ENCODE measurements at places on chromosomes 16 and 17.

DNA sequence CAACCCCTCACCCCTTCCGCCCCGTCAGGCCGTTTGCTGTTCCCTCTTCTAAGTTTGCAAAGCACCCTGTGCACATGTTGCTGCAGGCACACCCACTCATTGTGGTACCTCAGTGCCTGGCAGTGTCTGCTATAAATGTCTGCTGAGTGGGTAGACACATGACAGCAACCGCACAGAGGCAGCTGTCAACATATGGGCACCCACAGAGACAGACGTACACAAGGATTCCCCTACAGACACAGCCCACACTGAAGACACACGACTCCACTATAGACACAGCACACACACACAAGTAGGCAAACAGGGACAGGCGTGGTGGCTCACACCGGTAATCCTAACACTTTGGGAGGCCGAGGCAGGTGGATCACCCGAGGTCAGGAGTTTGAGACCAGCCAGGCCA lies 17.8 kb upstream of the CRK start:
- DNase-seq = peak; percentile 66

DNA sequence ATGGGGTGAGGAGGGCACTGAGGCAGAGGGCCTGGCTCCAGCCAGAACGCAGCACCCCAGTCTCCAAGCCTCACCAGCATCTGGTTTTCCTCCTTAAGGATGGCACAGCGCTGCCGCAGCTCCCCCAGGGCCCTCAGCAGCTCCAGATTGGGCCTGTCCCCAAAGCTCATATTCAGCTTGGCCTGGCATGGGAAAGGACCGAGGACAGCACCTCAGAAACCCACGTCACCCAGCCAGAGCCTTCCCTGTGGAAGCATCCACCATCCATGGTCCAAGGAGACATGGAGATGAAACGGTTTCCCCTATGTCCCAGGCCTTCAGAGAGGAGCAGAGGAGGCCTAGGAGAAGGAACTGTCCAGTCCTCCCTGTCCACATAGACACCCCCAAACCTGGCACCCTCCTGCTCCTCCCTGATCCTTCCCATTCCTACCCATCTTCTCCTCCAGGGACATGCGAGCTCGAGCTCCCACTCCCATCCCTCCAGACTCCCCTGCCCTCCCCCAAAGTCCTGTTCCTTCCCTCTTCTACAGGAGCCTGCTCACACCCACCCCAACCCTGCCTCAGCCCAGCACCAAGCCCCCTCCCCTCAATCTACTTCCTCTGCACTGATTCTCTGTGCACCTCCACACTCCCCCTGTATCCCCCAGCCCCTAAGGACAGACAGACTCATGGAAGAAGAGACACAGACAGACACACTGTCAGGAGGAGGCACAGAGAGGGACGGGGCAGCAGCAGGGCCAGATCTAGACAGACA lies 1.8 kb downstream of the TSPOAP1 start:
- DNase-seq = no peak

GRCh38 chr17:63976702-63977101 lies 4.0 kb upstream of the SCN4A start:
- DNase-seq = no peak

- no peak for DNase-seq
These were observed 187.0 kb downstream of the SEC14L1 start for GRCh38 chr17:77327566-77328464.

GRCh38 chr16:52547834-52548215 lies 882 bp upstream of the TOX3 start:
- no peak for DNase-seq

GRCh38 chr16:18983565-18984434 lies at the start of gene TMC7:
TMC7 (plus strand) TSS chr16:18983934; CDS start chr16:18984064, 130 bp downstream.
- peak; percentile 90 for DNase-seq

- DNase-seq = peak; percentile 50
These were observed 38.4 kb downstream of the UTP18 start for GRCh38 chr17:51298508-51299371.

DNA sequence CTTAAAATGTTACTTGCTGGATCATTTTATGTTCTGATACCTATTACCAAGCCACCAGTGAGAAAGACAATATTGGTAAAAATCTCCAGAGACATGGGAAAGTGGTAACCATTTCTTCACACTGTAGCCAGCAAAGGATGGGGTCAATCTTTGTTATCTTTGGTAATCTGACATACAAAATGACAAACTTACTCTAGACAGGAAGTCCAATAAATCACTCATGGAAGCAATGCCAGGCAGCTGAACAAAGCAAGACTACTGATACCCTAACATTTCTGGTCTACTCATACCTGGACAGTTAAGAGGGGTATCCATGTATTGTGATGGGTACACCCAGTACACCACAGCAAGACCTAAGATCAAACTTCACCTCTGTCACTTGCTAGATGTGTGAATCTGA lies 19.0 kb downstream of the GRB2 start:
- no peak for DNase-seq

GRCh38 chr17:82217530-82218204 lies 5.0 kb upstream of the CCDC57 start:
- DNase-seq = no peak

GRCh38 chr16:85366031-85366763 lies 246.9 kb upstream of the GSE1 start:
- DNase-seq = no peak

DNA sequence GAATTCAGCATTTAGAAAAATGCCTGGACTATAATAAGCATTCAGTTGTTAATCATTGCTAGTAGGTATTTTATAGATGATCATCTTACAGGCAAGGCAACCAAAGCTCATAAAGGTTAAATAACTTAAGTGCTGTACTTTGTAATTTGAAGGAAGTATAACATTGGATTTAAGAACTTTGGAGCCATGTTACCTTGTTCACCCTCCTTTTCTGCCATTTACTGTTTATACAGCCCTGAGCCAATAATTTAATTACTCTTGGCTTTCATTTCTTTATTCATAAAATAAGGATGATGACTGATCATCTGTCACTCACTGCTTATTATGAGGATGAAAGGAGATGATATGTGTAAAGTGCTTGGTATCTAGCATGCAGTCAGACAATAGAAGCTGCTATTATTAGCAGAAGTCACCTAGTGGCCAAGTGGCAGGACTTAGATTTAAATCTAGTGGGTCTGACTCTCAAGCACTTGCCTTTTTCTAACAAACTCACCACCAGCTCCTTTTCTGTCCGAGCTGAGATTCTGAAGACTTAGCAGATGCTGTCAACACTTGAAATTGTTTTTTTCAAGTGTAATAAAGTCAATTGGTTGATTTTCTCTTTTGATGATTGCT lies 18.3 kb upstream of the DDX52 start:
- no peak for DNase-seq

- DNase-seq = no peak
These were observed 31.3 kb upstream of the KPNB1 start for GRCh38 chr17:47618410-47618809.

Data from putamen (tissue), 1 donor.